Stimulated activated CD4-positive, alpha-beta T cell treated with anti-CD3 and anti-CD28 coated beads, Interleukin-2, amount 100 ng/mL, for 4 hours (primary cell): ENCODE measurements at places on chromosomes 4 and X.

DNA sequence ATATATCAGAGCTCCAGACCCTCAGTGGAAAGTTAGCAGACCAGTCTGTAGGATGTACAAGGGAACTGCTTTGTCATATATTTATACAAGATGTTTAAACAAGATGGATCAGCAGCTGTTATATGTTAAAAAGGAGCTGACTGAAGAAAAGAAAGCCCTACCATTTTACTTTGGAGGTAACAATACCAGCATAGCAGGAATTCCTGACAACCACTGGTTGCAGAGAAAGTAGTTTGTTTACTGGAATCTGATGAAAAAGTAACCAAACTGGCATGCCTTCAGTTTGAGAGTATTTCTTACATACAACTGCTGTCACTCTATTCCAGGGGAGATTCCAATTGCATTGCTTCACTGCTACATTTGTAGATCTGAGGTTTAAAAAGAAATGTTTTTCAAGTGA lies 49.5 kb upstream of the GABRQ start:
- DNase-seq = no peak

GRCh38 chrX:120207009-120207605 lies 43.5 kb upstream of the ZBTB33 start:
- DNase-seq = no peak

DNA sequence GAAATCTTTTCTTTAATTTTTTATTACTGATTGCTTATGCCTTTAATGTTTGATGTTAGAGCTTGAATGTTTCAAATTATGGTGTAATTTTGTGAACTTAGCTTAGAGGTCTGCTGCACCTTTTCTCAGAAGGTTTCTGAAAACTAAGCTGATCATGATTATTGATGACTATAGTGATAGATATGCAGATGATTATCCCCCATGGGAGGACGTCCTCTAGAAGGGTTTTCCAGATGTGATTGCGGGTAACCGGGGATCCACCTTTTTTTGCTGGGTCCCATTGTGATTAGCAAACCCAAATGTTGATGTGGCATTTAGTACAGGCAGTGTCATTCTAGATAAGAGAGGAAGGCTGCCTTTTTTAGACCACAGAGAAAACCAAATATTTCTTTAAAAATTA lies 272.9 kb downstream of the FBXO8 start:
- no peak for DNase-seq

DNA sequence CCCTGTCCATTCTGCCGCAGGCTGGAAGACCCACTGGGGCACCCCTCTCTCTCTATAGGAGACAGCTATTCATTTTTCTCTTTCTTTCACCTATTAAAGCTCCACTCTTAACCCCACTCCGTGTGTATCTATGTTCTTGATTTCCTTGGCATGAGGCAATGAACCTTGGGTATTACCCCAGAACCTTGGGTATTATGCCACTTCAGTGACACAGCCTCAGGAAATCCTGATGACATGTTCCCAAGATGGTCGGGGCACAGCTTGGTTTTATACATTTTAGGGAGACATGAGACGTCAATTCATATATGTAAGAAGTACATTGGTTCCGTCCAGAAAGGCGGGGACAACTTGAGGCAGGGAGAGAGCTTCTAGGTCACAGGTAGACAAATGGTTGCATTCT lies 13.4 kb downstream of the HTT-AS start:
- no peak for DNase-seq

DNA sequence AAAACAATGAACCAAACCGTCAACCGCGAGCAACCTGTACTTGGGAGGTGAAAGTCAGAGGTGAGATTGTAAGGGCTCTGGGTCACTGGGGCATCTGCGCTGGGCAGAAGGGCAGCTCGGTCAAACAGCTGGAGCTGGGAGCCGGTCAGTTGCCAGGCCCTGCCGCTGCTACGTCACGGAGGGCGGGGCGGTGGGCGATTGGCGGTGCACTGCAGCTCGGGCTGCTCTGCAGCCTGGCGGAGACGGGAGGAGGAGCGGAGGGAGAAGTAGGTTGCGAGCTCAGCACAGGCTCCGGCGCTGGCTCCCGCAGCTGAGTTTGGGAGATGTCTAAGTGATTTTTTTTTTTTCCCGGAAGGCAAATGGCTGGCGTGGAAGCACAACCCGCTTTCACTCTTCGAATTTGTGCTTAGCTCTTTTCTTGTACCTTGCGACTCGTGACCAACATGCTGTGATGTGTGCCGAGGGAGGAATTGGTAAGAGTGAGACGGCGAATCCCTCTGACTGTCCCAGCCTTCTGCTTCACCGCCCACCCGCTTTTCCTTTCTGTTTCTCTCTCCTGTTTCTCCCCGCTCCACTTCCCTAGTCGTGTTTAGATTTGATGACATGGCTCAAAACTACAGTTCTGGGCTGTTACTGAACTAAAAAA lies at the start of gene ATP10D:
ATP10D (plus strand) TSS at position 229 of the 646 bp plus-strand sequence. CDS start 27,266 bp downstream, outside the sequence.
- peak; percentile 43 for DNase-seq

DNA sequence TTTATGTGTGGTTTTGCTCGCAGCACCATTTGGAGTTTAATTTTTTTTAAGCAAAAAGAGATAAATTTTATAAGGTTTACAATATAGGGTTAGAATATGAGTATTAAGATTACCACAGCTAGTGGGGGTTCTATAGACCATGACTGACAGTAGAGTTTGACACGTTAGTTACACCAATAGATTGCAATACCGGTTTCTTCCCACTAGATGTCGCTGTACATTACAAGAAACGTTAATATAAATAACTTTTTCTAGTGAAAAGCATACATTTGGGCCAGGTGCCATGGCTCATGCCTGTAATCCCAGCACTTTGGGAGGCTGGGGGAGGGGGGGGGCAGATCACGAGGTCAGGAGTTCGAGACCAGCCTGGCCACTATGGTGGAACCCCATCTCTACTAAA lies 433.6 kb downstream of the MAGEB5 start:
- no peak for DNase-seq

GRCh38 chrX:140440876-140441275 lies 64.0 kb downstream of the SOX3 start:
- no peak for DNase-seq

- DNase-seq = no peak
Measured at GRCh38 chr4:81531410-81531809, 59.7 kb upstream of the RASGEF1B start.

GRCh38 chr4:57148177-57148576 lies 38.0 kb upstream of the IGFBP7 start:
- no peak for DNase-seq

- DNase-seq = no peak
Measured at GRCh38 chr4:106343865-106344646, 24.5 kb downstream of the GIMD1 start.

DNA sequence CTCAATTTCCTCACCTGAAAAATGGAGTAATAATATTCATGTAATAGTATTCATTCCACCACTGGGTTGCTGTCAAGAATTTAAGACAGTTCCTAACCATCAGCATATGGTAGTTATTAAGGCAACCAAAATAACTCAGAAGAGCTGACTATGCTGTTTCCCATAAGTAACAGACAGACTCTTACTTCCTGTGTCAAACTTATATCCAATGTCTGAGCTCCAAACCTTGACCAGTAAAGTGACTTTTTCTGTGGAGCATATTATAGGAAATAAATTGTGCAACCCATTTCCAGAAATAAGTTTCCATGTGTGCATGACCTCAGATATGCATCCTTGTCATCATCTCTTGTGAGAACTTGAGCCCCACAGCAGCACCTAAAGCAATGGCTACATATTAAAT lies 78.8 kb downstream of the HADH start:
- no peak for DNase-seq

- no peak for DNase-seq
Measured at GRCh38 chr4:109263721-109264120, 38.7 kb downstream of the COL25A1 start.

GRCh38 chr4:1236103-1236641 lies 12.8 kb downstream of the CTBP1 start:
- no peak for DNase-seq
